ENCODE measurements at places on chromosomes 1 and 21.

DNA sequence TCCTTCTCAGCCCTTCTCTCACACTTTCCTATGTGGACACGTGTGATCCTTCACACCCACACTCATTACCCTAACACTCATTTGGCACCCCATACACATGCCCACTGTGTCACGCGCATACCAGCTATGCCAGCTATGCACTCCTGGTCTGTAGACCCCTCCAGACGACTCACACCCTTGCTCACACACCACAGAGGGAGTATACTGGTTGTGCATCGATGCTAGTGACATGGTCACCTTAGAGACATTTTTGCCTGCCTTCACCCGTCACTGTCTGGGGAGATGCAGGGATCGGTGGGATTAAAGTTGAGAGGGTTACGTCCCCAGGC, 8.3 kb upstream of the PPM1J start:
- no peak for DNase-seq

GRCh38 chr1:60621368-60621851, 461.0 kb upstream of the NFIA start:
- DNase-seq = no peak

DNA sequence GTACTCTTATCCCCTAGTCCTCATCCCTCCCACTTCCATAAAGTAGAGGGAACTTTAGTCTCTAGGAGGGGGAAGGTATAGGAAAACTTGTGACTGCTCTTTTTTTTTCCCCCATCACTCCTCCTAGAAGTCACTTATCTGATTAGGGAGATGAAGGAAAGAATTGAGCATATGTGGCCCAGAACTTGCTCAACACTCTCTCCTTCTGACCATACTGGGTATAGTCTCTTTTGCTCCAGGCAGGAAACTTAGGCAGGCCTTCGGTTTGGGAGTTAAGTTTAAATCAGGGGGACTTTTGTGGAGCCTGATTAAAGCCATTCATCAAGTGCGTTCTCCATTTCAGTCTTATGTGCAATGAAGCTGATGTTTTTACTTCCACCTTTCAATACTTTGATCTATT, 5.8 kb downstream of the UBE2U start:
- no peak for DNase-seq

- DNase-seq = no peak
These were observed 26.7 kb upstream of the CYP4X1 start for GRCh38 chr1:46996659-46997281.

DNA sequence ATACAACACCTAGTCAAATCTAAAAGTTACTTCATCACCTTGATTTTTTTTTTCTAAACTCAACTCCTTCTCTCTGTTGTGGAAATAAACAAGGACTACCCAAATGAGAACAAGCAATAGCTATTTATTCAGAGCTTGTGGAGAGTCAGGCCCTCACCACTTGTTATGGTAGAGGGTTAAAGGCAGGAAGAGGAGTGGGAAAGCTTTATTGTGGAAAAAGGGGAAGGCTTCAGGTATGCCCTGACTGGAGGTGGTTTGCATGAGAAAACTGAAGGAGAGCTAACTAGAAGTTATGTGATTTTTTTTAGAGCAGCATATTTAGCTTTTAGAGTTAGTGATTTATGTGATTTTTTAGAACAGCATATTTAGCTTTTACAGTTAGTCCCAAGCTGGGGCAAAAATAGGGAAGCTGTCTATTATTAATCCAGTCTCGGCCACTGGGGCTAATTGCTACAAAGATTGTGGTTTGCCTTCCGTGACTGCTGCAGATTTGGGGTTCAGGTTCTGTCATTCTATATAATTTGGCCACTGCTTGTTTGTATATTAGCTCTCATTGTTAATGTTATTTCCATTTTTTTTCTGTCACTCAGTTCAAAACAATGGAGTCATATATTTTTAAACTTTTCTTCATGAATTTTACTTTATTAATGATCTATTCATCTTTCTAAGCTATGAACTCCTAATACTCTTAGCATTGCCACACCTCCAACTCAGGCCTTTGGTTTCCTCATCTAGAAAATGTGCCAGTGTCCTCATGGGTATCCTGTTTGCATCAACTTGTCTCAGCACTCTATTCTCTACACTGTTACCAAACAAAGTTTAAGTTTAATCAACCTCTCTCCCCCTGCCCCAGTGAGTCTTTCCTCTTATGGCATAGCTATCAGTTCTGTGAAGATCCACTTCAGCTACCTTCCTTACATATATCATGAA, 713.0 kb downstream of the BRINP3 start:
- DNase-seq = no peak

DNA sequence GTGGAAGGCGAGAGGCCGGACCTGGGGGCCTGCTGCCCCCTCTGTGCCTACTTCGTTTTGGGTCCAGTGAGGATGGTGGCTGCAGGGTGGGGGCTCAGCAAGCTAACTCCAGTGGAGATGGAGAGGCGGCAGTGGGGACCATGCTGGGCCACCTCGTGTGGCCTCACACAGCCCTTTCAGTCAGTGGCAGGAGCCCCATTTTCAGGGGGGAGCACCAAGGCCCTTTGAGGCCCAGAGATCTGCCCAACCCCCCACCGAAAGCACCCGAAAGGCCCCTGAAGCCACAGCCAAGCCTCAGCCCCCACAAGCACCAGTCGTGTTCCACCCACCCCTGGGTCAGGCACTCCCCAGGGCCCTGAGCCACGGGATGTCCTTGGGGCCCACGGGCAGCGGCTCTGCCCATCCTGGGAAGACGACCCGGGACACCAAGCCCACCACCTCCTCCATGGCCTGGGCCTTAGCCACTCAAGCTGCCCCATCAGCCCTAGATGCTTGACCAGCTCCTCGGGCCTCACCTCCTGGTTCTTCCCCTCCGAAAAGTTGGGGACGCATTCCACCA, 345 bp downstream of the FTCD start:
- DNase-seq = peak; percentile 2

Measured in stimulated activated naive CD8-positive, alpha-beta T cell treated with anti-CD3 and anti-CD28 coated beads, Interleukin-15, Interleukin-2, amounts not matched to agents 100 U/mL and 50 U/mL, for 24 hours (primary cell).